ENCODE measurements at places on chromosomes 5 and 9. TPM values are rescaled to one million over a fixed set of nuclear protein-coding genes. Genes with fewer than 3 reads are reported as not detected.
A peak's percentile ranks its signal among the peaks of the same experiment; 100 is the strongest.

FBXW5 gene
- 101 TPM for total RNA-seq

FOXD1 gene
- 1.1 TPM for total RNA-seq

UBAC1 gene
- 34.0 TPM for total RNA-seq

ADAMTS6 gene
- total RNA-seq, result 6.4 TPM

LOX gene
- total RNA-seq, result 5.6 TPM

WWC1 gene
- 1.2 TPM for total RNA-seq

BNC2 gene
- 2.9 TPM for total RNA-seq

ANXA6 gene
- total RNA-seq, result 142 TPM

ADAMTS13 gene
- total RNA-seq, result 3.0 TPM

FOXD4 gene
- 0.27 TPM for total RNA-seq

DIRAS2 gene
- total RNA-seq, result not detected

DNA sequence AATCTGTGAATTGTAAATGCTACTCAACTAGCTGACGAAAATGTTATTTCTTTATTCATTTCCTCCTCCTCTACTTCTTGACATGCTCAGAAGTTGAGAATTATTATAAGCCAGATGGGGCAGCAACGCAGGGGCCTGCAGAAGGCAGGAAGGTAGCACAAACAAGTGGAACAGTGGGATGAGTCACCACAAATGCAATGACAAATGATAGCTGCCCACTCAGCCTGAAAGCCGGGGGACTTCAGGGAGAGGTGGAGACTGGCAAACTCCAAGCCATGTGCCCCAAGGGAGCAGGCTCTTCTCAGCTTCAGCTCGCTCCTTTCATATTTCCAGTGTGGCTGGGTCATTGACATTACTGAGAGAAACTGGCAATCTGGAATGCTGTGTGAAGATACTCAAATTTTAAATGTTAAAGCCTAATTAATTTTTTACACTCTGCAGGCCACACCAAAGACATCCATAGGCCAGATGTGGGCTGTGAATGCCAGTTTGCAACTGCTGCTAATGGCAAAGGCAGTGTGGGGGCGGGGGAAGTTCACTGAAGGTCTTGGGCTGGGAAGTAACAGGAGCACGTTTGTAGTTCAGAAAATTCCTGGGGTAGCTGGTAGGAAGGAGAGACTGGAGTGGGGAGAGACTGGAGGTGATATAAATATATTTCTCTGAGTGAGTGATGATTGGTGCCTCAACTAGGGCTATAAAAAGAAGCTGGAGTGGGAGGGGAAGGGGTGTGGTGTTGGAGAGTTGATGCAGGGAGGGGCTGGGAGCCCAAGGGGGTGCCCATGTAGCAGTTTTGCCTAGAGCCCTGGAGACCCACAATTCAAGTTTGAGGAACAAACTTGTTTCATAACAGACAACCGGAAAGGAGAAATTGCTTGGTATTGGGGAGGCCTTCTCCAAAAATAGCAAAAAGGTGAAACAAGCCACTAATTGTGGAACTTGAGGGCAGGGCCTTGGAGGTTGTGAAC is 20.8 kb upstream of the ADRB2 start:
- DNase-seq, result peak; percentile 74
- H3K4me3 ChIP-seq, result no peak overlapping the region
- H3K27me3 ChIP-seq, result no peaks in the 10 kb centered on the region

GRCh38 chr5:170612256-170612678 is 108.4 kb downstream of the KCNIP1 start:
- no peaks in the 10 kb centered on the region for H3K27me3 ChIP-seq
- H3K36me3 ChIP-seq, result no peaks in the 10 kb centered on the region
- H3K27ac ChIP-seq, result no peak overlapping the region
- H3K4me3 ChIP-seq, result no peak overlapping the region

- no peak overlapping the region for H3K4me3 ChIP-seq
- no peaks in the 10 kb centered on the region for H3K36me3 ChIP-seq
- no peaks in the 10 kb centered on the region for H3K27me3 ChIP-seq
- DNase-seq, result no peak
- no peak overlapping the region for H3K27ac ChIP-seq
Observed at GRCh38 chr9:77783518-77783917, 135.4 kb upstream of the GNA14 start.

- H3K27ac ChIP-seq, result no peak overlapping the region
- no peaks in the 10 kb centered on the region for H3K36me3 ChIP-seq
- no peaks in the 10 kb centered on the region for H3K27me3 ChIP-seq
- H3K4me3 ChIP-seq, result no peak overlapping the region
- H3K4me1 ChIP-seq, result no peaks in the 10 kb centered on the region
- DNase-seq, result no peak
Observed at GRCh38 chr5:103867857-103868598, 305.4 kb upstream of the NUDT12 start.

GRCh38 chr9:129558063-129558550 is 62.8 kb downstream of the C9orf50 start:
- H3K27ac ChIP-seq, result no peak overlapping the region
- H3K4me1 ChIP-seq, result peaks cover 48% of the 10 kb centered on the region
- DNase-seq, result no peak
- H3K36me3 ChIP-seq, result no peaks in the 10 kb centered on the region

GRCh38 chr5:157566902-157567489 is 8.6 kb downstream of the ADAM19 start:
- peak overlapping the region; percentile 72 for H3K27ac ChIP-seq
- H3K4me1 ChIP-seq, result peaks cover 73% of the 10 kb centered on the region
- DNase-seq, result no peak
- H3K4me3 ChIP-seq, result no peak overlapping the region

GRCh38 chr5:93141969-93142368 is 439.1 kb downstream of the NR2F1-AS1 start:
- H3K4me1 ChIP-seq, result no peaks in the 10 kb centered on the region
- no peak for DNase-seq
- H3K27me3 ChIP-seq, result no peaks in the 10 kb centered on the region
- H3K4me3 ChIP-seq, result no peak overlapping the region
- no peak overlapping the region for H3K27ac ChIP-seq

DNA sequence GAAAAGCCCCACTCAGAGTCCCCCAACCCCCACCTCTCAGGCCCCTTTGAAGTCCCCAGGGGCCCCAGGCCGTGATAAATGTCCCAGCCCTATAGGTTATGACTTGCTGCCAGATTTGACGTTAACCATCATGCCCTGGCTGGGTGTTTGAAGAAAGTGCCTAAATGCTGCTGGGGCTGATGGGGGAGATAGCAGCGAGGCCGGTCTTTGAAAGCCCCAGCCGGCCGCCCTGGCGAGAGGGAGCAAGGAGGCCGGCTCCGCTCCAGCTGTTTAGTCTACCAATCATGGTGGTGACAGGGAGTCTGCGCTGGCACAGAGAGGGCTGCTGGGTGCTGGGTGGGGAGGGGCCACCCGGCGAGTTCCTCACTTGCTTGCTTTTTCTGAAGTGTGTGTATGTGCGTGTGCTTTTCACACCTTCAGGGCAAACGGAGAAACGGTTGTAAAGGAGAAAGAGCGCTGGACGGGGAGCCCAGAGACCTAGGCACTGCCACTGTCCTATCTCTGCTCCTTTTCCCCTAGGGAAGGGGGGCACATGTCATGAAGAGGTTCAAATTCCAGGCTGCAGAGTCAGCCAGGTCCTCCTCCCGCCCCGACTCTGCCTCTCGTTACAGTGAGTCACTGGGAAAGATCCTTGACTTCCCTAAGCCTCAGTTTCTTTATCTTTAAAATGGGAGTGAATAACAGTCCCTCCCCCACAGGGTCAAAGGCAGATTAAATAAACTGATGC is 126.1 kb upstream of the HAND1 start:
- no peaks in the 10 kb centered on the region for H3K36me3 ChIP-seq
- peaks cover 38% of the 10 kb centered on the region for H3K27me3 ChIP-seq
- H3K27ac ChIP-seq, result no peak overlapping the region
- DNase-seq, result no peak
- H3K4me1 ChIP-seq, result no peaks in the 10 kb centered on the region

DNA sequence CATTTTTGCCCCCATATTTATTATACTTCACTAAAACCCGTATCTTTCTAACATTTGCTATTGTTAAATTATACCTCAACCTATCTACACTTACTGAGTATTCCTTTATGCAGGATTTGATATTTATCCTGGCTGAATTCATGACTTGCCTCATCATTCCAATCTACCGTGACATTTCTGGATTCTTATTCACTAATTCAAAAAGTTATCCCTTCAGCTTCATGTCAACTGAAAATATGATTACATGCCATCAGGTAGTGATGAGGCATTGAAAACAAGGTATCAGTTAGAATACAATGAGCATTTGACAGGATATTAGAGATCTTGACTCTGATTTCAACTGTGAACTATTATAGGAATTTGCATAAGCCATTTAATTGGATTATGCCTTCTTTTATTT is 2171.9 kb upstream of the WWC1 start:
- no peak for DNase-seq
- H3K27me3 ChIP-seq, result no peaks in the 10 kb centered on the region
- no peaks in the 10 kb centered on the region for H3K4me1 ChIP-seq
- no peak overlapping the region for H3K27ac ChIP-seq
- no peaks in the 10 kb centered on the region for H3K36me3 ChIP-seq

GRCh38 chr5:117357886-117358285 is 783.3 kb upstream of the SEMA6A start:
- no peak overlapping the region for H3K4me3 ChIP-seq
- DNase-seq, result no peak
- H3K36me3 ChIP-seq, result no peaks in the 10 kb centered on the region
- H3K27ac ChIP-seq, result no peak overlapping the region

DNA sequence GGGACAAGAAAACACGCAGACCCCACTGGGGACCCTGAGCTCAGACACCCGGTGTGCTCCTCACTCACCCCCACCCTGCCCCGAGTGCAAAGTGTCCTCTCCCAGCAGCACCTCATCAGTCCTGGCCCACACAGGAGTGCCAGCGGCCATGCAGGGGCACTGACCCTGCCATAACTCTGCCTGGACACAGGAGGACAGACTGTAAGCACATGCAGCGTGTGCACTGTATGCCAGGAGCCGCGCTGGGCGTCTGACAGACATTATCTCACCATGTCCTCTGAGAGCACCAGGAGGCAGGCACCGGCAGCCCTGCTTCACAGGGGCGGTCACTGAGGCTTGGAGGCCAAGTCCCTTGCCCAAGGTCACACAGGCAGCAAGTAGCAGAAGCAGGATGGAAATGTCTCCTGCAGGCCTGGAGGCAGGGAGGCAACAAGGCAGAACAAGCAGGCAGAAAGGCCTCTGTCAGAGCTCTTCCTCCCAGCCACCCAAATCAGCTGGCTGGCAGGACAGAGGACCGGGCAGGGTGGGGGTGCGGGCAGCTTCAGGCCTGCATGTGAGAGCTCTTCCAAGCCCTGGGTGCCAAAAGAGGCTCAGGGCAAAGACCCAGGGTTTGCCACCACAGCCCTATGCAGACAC is 8.4 kb downstream of the EEIG1 start:
- DNase-seq, result no peak
- peaks cover 3% of the 10 kb centered on the region for H3K27me3 ChIP-seq
- H3K4me3 ChIP-seq, result peak overlapping the region; percentile 94

DNA sequence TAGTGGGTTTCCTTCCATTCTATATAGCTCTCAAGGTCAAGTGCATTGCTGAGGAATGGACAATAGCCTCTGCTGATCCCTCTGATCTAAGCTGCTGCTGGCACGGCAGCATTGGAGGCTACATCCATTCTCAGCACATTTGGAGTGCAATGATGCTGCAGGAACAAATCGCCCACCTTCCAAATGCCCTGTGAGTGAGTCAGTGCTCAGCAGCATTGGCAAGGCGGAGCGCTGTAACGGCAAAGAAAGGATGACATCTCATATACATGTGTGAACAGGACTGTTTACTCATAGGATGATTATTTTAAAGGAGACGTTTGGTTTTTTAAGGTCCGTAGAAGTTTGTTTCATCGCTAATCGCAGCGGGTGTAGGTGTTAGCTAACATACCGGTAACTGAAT is 408.7 kb downstream of the ARHGEF28 start:
- H3K27me3 ChIP-seq, result no peaks in the 10 kb centered on the region
- H3K36me3 ChIP-seq, result no peaks in the 10 kb centered on the region
- no peaks in the 10 kb centered on the region for H3K4me1 ChIP-seq

- peaks cover 14% of the 10 kb centered on the region for H3K4me1 ChIP-seq
- no peak overlapping the region for H3K4me3 ChIP-seq
- no peaks in the 10 kb centered on the region for H3K36me3 ChIP-seq
- DNase-seq, result no peak
- no peak overlapping the region for H3K27ac ChIP-seq
- no peaks in the 10 kb centered on the region for H3K27me3 ChIP-seq
Observed at GRCh38 chr9:133852431-133852830, 114.3 kb upstream of the SARDH start.

DNA sequence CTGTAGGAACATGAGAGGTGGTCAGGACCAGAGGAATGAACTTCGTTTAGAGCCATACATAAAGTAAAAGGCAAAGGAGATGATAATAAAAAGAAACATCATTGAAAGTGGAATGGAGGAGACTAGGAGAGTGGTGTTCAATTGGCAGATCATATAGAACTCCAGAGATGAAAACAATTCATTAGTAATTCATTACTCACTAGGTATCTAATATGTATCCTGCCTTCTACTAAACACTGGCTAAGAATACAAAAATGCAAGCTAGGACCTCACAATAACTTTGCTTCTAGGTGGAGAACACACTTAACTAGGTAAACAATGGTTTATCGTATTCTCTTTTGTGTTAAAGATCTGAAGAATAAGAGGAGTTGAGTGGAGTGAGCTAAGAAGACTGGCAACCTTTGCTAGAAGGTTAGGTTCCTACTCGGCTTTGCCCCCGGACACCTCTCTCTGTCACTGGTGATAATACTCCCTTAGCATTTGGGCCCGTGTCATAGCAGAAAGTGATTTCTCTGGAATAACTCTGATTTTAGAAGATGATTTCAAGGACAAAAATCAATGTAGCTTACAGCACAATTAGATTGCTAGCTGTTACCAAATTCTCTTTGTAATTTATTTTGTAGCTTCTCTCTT is 88.6 kb upstream of the IFNE start:
- H3K4me1 ChIP-seq, result no peaks in the 10 kb centered on the region
- DNase-seq, result no peak
- H3K27me3 ChIP-seq, result no peaks in the 10 kb centered on the region
- H3K27ac ChIP-seq, result no peak overlapping the region
- H3K36me3 ChIP-seq, result no peaks in the 10 kb centered on the region
- H3K4me3 ChIP-seq, result no peak overlapping the region

DNA sequence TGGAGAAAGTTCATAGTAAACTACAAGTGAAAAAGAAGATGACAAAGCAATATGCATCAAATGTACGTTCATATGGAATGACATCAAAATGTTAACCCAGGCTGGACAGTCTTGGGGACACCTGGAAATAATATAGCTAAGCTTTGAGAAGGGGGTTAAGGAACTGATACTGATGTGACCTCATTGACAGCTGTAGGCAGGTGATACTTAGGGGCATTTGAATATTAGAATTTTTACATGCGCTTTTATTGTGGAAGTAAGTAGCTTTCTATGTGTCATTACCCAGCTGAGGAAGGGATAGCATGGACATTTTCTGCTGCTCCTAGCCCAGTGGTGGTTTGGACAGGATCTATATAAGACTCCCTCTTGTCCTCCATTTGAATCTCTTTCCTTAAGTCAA is 299.7 kb downstream of the CWC27 start:
- H3K27ac ChIP-seq, result no peak overlapping the region
- H3K36me3 ChIP-seq, result no peaks in the 10 kb centered on the region
- H3K27me3 ChIP-seq, result no peaks in the 10 kb centered on the region
- H3K4me1 ChIP-seq, result no peaks in the 10 kb centered on the region

GRCh38 chr9:79623799-79624721 is 52.3 kb downstream of the TLE4 start:
- H3K4me3 ChIP-seq, result no peak overlapping the region
- H3K36me3 ChIP-seq, result no peaks in the 10 kb centered on the region
- peak overlapping the region; percentile 79 for H3K27ac ChIP-seq
- no peak for DNase-seq
- H3K27me3 ChIP-seq, result no peaks in the 10 kb centered on the region

GRCh38 chr9:130927995-130928900 is 10.8 kb downstream of the FIBCD1 start:
- no peak overlapping the region for H3K27ac ChIP-seq
- H3K4me3 ChIP-seq, result no peak overlapping the region
- no peaks in the 10 kb centered on the region for H3K4me1 ChIP-seq
- no peaks in the 10 kb centered on the region for H3K36me3 ChIP-seq
- H3K27me3 ChIP-seq, result peaks cover 6% of the 10 kb centered on the region
- DNase-seq, result no peak
